ENCODE measurements at places on chromosomes 6 and 20.

DNA sequence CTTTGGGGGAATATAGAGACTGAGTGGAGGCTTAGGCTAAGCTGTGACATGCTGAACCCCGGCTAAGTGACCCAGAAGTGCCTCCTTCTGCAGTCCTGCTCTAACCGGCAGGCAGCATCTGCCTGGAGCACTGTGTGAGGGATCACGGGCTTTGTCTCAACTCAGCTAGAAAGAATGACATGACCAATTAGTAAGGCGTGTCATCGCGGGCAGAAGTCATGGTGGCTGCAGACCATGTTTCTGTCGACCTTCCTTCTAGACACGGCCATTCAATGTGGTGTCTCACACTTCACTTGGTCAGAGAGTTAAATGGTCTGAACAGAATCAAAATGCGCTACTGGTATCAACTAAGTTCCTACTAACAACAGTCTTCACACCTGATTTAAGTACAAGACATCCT is 35.0 kb downstream of the HUS1B start:
- peaks cover 24% of the 10 kb centered on the region for H3K36me3 ChIP-seq
- no peak for DNase-seq
- H3K4me3 ChIP-seq = no peak overlapping the region
- peaks cover 11% of the 10 kb centered on the region for H3K4me1 ChIP-seq
- H3K27me3 ChIP-seq = no peaks in the 10 kb centered on the region
- peak overlapping the region; percentile 44 for H3K27ac ChIP-seq

DNA sequence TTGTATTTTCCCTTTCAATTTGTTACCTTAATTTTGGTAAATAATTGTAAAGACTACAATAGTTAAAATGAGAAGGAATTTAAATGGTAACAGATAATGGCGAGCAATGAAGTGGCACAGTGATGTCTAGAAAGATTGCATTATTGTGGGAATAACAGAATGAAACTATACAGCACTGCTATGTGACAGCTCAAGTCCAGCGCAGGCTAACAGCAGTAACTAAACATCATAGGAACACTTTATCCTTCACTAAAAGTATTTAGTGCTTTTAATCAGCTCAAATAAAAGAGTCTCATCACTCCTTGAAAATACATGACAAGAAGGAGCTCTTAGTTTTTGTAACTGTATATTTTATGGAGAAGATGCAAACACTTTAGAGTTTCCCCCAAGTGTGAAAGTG is 190.8 kb downstream of the TENT5A start:
- no peak overlapping the region for H3K27ac ChIP-seq
- H3K27me3 ChIP-seq = no peaks in the 10 kb centered on the region
- H3K4me1 ChIP-seq = no peaks in the 10 kb centered on the region
- H3K36me3 ChIP-seq = no peaks in the 10 kb centered on the region
- H3K4me3 ChIP-seq = no peak overlapping the region

DNA sequence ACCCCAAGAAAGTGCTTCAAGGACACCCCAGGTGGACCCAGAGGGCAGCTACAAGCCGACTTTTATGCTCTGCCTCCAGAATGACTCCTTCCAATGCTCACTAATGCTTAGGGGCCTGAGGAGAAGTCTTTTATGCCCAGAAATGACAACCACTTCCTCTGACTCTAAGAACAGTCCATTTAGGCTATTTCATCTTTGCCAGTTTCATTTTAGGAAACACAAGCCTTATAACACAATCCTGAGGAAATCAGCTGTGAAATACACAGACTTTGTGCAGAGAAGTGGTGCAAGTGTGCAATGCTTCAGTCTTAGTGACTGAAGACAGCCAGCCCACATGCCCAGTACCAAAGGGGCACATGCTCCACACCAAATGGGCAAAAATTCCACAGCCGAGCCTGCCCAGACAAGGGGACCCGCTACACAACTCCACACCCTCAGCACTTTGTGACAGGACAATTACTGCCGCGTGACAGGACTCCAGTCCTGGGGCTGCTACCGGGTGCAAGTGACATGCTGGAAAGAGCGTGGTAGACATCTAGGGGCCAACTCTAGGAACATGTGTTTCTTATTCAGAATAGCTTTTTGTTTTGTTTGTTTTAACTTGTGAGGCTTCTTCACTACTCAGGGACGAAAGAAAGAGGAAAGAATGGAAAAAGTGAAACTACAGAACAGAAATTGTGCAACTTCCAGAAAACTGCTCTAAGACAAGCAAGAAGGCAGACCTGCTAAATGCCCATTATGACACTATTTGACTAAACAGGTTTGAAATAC is 28.2 kb upstream of the PLAGL1 start:
- H3K27ac ChIP-seq = peak overlapping the region; percentile 70
- H3K27me3 ChIP-seq = peaks cover 6% of the 10 kb centered on the region
- no peaks in the 10 kb centered on the region for H3K36me3 ChIP-seq

- H3K27ac ChIP-seq = no peak overlapping the region
- H3K4me1 ChIP-seq = peaks cover 11% of the 10 kb centered on the region
- H3K27me3 ChIP-seq = no peaks in the 10 kb centered on the region
- no peak overlapping the region for H3K4me3 ChIP-seq
- no peaks in the 10 kb centered on the region for H3K36me3 ChIP-seq
Measured at GRCh38 chr6:109118871-109119354, 23.6 kb downstream of the CEP57L1 start.

DNA sequence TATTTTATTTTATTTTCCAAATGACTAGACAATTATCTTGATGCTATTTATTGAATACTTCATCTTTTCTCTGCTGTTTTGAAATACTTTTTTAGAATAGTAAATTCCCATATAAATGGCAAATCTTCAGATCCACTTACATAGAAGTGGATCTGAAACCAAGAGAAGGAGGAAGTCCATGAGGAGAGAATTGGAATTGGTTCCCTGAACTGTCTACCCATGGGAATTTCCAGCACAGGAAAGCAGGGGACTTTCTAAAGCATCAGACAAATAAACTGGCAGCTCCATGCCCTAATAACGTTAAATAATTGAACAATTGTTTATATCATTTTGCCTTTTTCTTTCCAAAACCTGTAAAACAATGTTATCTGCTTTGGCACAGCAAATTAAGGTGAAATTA is 47.1 kb upstream of the PNRC1 start:
- H3K4me1 ChIP-seq = no peaks in the 10 kb centered on the region
- H3K36me3 ChIP-seq = peaks cover 3% of the 10 kb centered on the region
- H3K27ac ChIP-seq = no peak overlapping the region
- no peak overlapping the region for H3K4me3 ChIP-seq

DNA sequence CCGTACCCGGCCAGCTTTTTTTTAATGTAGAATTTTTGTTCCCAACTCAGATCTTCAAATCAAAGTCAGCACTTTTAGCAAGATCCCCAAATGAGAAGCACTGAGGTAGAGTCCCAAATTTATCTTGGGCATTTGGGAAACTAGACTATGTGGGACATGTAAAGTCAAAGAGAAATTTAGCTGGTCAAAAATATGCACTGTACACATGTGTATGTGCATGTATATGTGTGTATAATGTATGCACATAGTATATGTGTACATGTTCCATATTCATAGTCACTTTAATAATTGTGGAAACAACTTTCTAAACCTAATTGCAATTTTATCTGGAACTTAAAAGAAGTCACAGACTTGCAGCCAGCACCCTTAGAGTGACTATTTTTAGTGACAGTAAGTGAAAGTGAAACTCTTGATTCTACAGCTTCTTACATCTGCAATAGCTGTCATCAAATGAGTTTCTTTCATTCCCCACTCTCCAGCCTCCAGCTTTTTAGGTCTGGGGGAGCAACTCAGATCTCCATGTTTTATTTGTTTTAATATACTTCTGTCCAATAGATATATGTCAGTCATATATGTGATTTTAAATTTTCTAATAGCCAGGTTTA is 53.6 kb downstream of the CDC40 start:
- H3K27me3 ChIP-seq = no peaks in the 10 kb centered on the region
- DNase-seq = no peak
- peak overlapping the region; percentile 57 for H3K27ac ChIP-seq
- peaks cover 8% of the 10 kb centered on the region for H3K36me3 ChIP-seq
- H3K4me3 ChIP-seq = no peak overlapping the region

DNA sequence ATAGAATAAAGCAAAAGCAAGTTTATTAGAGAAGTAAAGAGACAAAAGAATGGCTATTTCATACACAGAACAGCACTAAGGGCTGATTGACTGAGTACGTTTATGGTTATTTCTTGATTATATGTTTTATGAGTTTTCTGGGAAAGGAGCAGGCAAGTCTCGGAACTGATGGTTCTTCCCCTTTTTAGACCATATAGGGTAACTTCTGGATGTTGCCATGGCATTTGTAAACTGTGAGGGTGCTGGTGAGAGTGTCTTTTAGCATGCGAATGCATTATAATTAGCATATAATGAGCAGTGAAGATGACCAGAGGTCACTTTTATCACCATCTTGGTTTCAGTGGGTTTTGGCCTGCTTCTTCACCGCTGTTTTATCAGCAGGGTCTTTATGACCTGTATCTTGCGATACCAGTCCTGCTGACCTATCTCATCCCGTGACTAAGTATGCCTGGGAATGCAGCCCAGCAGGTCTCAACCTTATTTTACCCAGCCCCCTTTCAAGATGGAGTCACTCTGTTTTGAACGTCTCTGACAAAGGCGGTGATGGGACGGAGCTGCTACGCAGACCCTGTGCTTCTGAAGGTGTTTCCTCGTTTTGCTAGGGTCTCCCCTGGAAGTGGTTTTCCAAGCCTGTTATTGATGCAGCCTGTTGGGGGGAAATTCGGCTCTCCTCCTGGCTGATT is 45.4 kb upstream of the BMP6 start:
- no peak overlapping the region for H3K27ac ChIP-seq
- H3K27me3 ChIP-seq = peaks cover 50% of the 10 kb centered on the region
- no peak overlapping the region for H3K4me3 ChIP-seq

Measured in effector memory CD8-positive, alpha-beta T cell (primary cell).